ENCODE measurements at places on chromosomes 12 and 14.

DNA sequence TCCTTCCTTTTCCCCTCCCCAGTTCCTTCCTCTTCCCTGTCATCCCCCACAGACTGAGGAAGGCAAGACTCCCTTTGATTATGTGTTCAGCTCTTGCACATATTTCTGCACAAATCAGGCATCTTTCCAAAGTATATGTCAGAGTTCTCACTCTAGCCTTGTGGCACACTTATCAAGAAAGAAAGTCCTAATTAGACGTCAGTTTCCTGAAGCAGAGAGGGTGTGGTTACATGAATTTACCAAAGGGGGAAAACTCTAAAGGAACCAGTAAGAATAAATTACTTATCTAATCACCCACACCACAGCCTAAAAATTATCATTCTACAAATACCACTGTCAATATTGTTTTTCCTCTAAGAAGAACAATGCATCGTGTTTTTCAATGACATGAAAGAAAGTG lies 120.7 kb upstream of the GRIP1 start:
- DNase-seq = no peak

GRCh38 chr14:94601884-94602391 lies 10.3 kb upstream of the SERPINA3 start:
- DNase-seq = no peak

DNA sequence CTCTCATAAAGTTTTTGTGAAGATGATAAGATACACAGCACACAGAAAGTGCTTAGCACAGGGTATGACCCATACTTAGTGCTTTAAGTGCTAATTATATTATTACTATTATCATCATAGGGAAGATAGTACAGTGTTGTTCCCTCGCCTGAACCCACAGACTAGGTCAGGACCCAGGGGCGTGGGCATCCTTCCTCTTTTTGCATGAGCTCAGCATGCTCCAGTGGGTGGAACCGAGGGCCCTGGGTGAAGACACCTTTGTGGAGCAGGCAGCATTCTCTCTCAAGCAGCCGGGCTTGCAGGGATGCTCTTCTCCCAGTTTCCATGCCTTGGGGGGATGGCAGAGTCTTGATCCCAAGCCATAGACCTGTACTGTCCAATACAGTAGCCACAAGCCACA lies 34.8 kb downstream of the CRACR2A start:
- DNase-seq = no peak

- DNase-seq = no peak
Measured at GRCh38 chr14:82987502-82988124, 1454.0 kb upstream of the SEL1L start.

- peak; percentile 56 for DNase-seq
Measured at GRCh38 chr12:117816-118345, 51.3 kb downstream of the IQSEC3 start.

DNA sequence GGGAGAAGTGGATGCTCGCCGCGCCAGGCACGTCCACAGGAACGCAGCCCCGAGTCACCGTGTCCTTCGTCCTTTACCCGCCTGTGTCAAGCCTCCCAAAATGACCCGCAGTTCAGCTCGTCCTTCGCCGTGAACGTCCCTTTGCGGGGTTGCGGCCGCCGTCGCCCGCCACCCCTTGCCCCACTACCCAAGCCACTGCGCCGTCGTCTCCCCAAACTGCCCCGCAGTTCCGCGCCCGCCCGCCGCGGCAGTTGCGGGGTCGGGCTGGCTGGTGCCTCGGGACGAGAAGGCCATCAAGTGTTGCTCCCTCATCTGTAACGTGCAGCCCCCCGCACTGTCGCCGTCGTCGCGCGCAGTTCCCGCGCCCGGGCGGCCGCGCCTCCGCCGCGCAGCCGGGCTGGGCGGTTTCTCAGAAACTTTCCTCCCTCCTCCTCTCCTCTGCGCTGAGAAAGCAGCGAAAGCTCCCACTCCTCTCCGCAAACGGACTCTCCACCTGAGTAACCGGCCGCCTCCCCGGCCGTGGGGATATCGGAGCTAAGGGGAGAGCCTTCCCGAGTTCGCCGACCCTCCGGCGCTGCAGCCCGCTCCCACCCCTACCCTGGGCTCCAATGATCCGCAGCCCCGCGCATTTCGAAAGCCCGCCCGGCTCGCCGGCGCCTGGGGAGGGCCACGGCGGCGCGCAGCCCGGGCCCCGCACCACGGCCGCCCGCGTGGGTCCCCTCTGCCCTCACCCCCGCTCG lies 6.7 kb downstream of the CDKN1B start:
- DNase-seq = peak; percentile 37

- no peak for DNase-seq
Measured at GRCh38 chr14:30142216-30142615, 214.6 kb upstream of the PRKD1 start.

Measured in RPMI8226 (cell line).